ENCODE measurements at places on chromosomes 2 and 18.

DNA sequence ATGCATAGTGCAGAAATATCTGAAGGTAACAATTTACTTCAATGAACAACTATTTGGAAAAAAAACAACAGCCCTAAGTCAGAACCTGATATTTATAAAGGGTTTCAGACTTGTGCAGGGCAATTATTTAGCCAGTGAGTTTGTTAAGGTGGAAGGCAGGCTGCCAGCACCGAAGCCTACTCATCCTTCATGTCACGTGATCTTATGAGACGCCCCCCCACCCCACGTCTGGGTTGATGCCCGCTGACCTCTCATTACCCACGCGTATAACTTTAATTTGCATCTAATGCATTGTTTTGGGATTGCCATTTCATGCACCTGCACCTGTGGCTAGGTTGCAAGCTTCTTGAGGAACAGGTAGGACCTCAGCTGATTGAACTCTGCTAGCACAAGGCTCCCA lies 52.9 kb downstream of the MMADHC start:
- no peak for DNase-seq

GRCh38 chr2:46857871-46858701 lies 57.5 kb downstream of the MCFD2 start:
- DNase-seq, result no peak

DNA sequence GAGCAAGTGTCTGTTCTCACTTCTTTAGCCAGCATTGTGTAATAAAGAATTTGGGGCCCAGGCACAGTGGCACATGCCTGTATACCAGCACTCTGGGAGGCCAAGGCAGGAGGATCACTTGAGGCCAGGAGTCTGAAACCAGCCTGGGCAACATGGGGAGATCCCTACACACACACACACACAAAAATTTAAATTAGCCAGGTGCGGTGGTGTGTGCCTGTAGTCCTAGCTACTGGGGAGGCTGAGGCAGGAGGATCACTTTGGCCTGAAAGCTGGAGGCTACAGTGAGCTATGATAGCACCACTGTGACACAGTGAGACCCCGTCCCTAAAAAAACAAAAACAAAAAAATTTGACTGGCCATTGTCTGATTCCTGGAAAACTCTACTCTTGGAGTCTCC lies 8.3 kb downstream of the REV1 start:
- DNase-seq, result no peak

- no peak for DNase-seq
Measured at GRCh38 chr2:98777076-98777475, 46.1 kb upstream of the MGAT4A start.

GRCh38 chr2:6986912-6987361 lies 69.7 kb downstream of the RNF144A start:
- no peak for DNase-seq

- no peak for DNase-seq
Measured at GRCh38 chr18:79753391-79753851, 44.3 kb upstream of the KCNG2 start.

- no peak for DNase-seq
Measured at GRCh38 chr2:201558665-201559064, 84.6 kb downstream of the TMEM237 start.

All from activated T-helper 1 cell treated with anti-CD3 and anti-CD28 coated beads, Interleukin-2, amount 50 U/mL, for 16 hours (primary cell).